ENCODE measurements at places on chromosomes 13 and 19. TPM values are rescaled to one million over a fixed set of nuclear protein-coding genes. Genes with fewer than 3 reads are reported as not detected.

Gene TSEN34
- 20.1 TPM for total RNA-seq

Gene ERICH4
- not detected for total RNA-seq

DNA sequence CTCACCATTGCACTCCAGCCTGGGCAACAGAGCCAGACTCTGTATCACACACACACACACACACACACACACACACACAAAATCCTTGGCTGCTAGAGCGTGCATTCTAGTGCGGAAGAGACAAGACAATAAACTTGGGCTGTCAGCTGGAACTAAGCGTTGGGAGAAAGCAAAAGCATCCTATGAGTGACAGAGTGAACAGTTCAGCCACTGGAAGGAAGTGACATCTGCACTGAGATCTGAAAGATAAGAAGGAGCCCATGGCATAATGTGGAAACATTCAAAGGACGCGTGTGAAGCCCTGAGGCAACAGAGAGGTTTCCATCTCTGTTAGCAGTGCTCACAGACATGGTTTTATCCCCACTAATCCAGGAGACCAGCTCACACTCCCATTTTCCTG lies 3.5 kb upstream of the SLC1A5 start:
- H3K4me1 ChIP-seq = peaks cover 27% of the 10 kb centered on the region
- peak overlapping the region; percentile 31 for H3K4me3 ChIP-seq
- peaks cover 3% of the 10 kb centered on the region for H3K36me3 ChIP-seq

DNA sequence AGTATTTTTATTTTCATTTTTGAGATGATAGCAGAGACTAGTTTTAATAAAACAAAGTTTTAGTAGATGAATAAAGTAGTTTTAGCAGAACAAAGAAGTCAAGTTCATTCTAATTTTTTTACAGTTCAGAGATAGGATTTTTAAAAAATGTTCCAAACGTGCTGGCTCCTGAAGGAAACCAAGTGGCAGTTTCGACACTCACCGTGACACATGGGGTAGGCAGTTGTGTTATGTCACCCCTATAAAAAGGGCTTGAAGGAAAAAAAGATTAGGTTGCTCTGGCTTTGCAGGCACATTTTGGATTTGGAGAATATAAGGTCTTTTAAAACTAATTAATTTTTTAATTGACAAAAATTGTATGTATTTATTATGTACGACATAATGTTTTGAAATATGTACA lies 305.2 kb downstream of the NDFIP2 start:
- no peaks in the 10 kb centered on the region for H3K27me3 ChIP-seq
- H3K36me3 ChIP-seq = no peaks in the 10 kb centered on the region
- no peak for DNase-seq
- no peaks in the 10 kb centered on the region for H3K4me1 ChIP-seq
- H3K4me3 ChIP-seq = no peak overlapping the region
- no peak overlapping the region for H3K27ac ChIP-seq

- peak overlapping the region; percentile 78 for H3K27ac ChIP-seq
- H3K36me3 ChIP-seq = peaks cover 3% of the 10 kb centered on the region
- H3K4me1 ChIP-seq = peaks cover 53% of the 10 kb centered on the region
Measured at GRCh38 chr19:39679791-39680168, 24.1 kb downstream of the LGALS16 start.

DNA sequence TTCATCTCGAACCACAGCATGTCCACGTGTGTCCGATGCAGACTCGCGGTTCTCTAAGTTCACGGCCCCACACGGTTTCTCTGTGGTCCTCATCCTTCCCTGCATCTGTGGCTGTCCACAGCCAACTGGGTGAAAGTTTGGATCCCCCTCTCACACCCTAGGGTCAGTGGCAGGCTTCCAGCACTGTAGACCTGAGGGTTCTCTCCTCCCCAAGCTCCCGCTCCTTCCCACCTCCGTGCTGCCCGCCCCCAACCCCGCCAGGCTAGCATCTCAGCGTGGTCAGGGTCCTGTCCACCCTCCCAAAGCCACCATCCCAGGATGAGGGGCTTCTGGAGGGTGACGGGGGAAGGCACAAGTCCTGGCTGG lies 3.0 kb downstream of the ANGPTL4 start:
- no peak for DNase-seq
- peaks cover 30% of the 10 kb centered on the region for H3K27me3 ChIP-seq
- peak overlapping the region; percentile 52 for H3K27ac ChIP-seq

- no peak overlapping the region for H3K4me3 ChIP-seq
- H3K4me1 ChIP-seq = peaks cover 10% of the 10 kb centered on the region
- DNase-seq = no peak
- no peak overlapping the region for H3K27ac ChIP-seq
- H3K36me3 ChIP-seq = no peaks in the 10 kb centered on the region
- peaks cover 3% of the 10 kb centered on the region for H3K27me3 ChIP-seq
Measured at GRCh38 chr13:34161931-34162543, 344.1 kb downstream of the RFC3 start.
